ENCODE measurements at places on chromosomes 3 and 15. TPM values are rescaled to one million over a fixed set of nuclear protein-coding genes. Genes with fewer than 3 reads are reported as not detected.

SPINK8 gene
- total RNA-seq, result not detected

IGDCC3 gene
- not detected for total RNA-seq

GRCh38 chr3:163261056-163261455 lies 1764.4 kb downstream of the OTOL1 start:
- no peak for DNase-seq

SEMA5B gene
- 0.05 TPM for total RNA-seq

SELENOK gene
- total RNA-seq, result 10.1 TPM

DNA sequence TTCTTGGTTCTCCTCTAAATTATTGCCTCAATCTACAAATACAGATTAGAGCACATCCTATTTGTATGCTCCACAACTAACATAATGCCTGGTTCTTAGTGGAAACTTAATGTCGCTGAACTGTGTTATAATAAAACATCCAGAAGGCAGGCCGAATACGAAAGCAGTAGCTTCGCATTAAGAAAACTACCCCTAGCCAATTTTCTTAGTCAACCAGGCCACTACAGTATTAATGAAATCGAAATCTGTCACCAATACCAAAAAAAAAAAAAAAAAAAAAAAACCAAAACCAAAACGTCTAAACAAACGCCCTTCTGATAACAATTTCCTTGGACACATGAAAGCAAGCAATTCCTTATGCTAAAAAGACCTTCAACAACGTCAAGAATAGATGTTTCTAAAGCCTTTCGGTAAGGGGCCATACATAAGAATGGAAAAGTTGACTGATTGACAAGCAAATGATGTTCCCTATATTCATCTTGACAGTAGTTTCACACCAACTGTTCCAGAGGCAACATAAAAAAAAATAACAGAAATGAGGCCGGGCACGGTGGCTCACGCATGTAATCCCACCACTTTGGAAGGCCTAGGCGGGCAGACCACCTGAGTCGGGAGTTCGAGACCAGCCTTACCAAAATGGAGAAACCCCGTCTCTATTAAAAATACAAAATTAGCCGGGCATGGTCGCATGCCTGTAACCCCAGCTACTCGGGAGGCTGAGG lies 1.3 kb downstream of the DENND6A start:
- DNase-seq, result peak; percentile 12

- DNase-seq, result no peak
Observed at GRCh38 chr3:183094711-183095110, 4.6 kb downstream of the MCCC1 start.

GRCh38 chr3:7437231-7437630 lies 576.3 kb downstream of the GRM7 start:
- no peak for DNase-seq

DNA sequence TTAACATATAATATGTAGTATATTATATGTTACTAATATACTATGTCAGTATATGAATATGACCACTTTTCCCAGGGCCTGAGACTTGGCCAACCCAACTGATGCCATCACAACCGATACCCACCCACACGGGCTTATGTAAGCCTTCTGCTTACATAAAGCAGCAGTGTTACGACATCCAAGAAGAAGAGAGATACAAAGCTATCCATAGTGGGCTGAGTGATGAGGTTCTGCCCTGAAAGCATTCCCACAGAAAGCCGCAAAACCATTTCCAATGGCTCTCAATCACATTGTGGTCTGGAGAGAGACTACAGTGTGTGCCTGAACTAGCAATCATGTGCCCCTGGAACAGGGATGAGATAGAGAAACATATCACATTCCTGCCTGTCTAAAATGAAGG lies 177.9 kb downstream of the PLOD2 start:
- no peak for DNase-seq

DNA sequence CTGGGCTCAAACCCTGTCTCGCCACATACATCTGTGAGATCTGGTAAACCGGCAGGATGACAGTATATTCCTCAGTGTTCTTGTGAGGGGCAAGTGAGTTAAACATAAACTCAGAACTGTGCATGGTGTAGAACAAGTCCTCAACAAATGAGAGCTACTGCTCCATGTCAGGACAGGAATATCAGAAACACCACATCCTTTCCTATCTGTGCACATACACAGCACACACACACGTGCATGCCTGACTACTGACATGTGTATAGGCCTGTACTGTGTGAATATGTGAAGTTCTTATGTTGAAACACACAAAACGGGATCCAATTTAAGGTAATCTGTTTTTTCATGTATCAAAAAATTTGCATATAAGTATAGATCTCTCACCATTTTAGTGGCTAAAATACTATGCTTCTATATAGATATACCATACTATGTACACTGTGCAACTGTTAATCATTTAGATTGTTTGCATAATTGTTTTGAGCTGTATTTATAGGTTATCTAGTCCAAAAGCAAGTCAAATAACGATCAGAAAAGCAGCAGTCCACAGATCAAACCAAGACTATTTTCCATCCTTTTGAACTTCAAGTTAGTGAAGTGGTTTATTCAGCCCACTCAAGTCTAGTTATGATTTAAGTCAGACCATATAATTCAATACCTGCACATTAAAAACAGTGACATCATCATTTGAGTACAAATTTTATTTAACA lies 44.8 kb downstream of the CCR4 start:
- DNase-seq, result no peak

DNA sequence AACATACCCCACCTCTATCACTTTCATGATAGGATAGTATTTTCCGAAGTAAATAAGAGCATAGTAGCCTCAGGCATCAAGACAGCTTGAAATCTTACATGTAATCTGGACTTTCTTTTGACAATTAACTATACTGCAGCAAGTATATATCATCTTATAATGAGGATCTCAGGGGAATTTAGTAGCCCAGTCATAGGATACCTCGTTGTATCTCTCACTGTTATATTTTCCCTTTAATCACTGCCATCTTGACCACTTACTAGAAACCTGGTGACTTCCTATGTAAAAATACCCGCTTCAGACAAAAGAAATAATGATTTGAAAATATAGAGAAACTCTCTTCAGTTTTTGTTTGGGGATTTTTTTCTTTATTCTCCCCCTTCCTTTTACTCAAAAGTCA lies 88.2 kb downstream of the SERPINI1 start:
- no peak for DNase-seq

- DNase-seq, result peak; percentile 71
Observed at GRCh38 chr3:185702262-185703225, 116.4 kb downstream of the SENP2 start.

RHCG gene
- not detected for total RNA-seq
